ENCODE measurements at places on chromosomes 1 and 21.

DNA sequence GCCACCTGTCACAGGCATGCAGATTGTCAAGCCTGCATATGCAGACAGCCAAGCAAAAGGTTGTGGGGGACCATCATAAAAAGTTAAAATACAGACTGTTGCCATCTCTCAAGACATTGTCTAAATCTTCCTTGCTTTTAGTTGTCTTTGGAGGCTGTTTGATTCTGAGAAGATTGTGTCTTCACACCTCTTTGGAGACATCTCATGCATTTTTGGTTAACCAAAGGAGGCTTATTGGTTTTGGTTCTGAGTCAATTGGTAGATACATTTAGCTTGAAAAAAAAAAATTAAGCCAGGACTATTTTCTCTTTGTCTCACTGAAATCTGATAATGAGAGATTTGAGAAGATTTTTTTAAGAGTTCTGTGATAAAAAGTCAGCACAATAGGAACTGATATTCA is 217.6 kb downstream of the LYPLAL1 start:
- DNase-seq: no peak

- DNase-seq: no peak
Measured at GRCh38 chr1:63797056-63797726, 23.4 kb downstream of the ROR1 start.

DNA sequence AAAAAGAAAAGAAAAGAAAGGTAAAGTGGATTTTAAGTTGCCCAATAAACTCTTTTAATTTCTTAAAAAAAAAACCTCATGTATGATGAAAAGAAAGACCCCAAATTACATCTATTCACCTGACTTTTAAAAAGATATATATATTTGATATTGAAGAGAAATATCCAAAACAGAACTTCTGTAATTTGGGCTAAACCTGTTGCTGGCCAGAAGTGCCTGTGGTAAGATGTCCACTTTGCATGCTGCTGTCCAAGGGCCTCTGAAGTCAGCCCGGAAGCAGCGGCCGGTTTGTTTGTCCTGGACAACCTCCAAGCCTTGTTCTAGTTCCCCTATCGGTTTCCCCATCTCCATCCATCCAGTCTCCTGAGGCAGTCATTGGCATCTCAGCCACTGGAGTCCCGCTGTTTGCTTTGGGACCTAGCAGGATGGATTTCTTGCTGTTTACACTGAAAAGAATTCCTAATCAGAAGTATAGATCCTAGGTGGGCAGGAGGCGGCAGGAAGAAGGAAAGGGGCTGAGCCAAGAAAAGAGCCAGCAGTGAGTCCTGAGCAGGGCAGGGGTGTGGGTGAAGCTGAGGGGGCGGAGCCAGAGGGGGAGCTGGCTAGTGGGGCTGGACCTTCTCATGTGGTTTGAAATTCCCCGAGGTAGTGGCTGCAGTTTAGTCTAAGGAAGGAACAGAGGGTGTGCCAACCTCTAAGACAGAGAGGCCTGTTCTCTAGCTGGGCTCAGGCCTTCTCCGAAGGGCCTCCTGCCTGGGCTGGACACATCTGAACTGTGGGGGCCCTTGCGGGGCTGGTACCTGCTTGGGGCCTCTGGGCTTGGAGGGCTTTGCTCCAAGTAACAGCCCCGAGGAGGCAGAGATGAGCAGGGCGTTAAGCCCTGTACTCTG is 3.3 kb downstream of the NCMAP start:
- DNase-seq: no peak

- DNase-seq: no peak
Measured at GRCh38 chr1:174761901-174762585, 237.7 kb upstream of the CACYBP start.

DNA sequence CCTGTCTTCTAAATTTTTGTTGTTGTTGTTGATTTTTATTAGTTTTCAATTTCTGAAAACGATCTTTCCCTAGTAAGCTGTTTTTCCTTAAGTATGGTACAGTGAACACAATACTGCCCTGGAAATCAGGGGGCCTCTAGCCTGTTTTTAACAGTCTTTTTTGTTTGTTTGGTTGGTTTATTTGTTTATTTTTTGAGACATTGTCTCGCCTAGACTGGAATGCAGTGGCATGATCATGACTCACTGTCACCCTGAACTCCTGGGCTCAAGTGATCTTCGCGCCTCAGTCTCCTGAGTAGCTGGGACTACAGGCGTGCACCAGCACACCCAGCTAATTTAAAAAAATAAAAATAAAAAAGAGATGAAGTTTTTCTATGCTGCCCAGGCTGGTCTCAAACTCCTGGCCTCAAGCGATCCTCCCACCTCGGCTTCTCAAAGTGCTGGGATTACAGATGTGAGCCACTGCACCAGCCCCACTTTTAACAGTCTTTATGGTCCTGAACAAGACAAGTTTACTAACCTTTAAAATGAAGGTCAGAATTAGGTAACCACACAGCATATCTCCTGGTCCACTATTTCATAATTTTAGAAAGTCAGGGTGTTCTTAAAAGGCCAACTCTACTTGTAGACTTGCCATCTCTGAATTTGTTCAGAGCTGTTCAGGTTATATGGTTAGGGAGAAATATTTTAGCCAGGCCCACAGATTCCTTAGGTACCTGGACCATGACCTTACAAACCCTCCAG is 35.4 kb downstream of the TBCE start:
- no peak for DNase-seq

DNA sequence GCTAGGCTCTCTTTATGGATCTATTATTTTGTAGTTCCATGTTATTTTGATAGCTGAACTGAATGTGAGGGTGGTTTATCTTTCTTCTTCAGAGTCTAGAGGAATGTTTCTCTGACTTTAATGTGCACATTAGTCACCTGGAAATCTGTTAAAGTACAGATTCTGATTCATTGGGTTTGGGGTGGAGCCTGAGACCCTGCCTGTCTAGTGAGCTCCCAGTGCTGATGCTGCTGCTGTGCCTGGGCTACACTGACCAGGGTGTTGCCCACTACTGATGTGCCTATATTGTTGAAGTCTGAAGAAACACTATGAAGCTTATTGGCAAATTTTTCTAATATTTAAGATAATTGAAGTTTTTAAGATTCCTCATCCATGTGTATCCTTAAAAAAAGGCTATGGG is 35.9 kb downstream of the CD46 start:
- DNase-seq: no peak

GRCh38 chr1:206513312-206514111 is 6.2 kb downstream of the RASSF5 start:
- DNase-seq: no peak

GRCh38 chr1:206415942-206416341 is 54.3 kb upstream of the IKBKE start:
- DNase-seq: no peak

GRCh38 chr1:84603223-84603622 is 29.0 kb upstream of the CTBS start:
- DNase-seq: no peak

- DNase-seq: no peak
Measured at GRCh38 chr1:165842671-165843129, 15.3 kb downstream of the UCK2 start.

DNA sequence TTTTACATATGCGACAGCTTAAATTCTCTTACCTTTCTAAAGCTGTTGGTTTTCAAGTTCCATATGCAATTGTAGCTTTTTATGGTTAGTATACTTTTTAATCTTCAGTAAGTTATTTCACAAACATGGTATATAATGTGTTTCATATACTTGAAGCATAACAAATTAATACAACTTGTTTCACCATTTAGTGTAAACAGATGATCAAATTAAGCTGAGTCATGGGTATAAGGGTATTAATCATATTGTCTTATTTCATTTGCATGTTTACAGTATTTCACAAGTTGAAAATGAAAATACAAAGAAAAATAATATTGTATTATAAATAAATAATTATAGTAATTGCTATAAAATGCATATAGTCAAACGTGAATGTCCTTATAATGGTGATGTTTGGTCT is 92.1 kb downstream of the PTPRC start:
- no peak for DNase-seq

- DNase-seq: no peak
Measured at GRCh38 chr1:20216574-20216973, 30.3 kb upstream of the PLA2G2C start.

DNA sequence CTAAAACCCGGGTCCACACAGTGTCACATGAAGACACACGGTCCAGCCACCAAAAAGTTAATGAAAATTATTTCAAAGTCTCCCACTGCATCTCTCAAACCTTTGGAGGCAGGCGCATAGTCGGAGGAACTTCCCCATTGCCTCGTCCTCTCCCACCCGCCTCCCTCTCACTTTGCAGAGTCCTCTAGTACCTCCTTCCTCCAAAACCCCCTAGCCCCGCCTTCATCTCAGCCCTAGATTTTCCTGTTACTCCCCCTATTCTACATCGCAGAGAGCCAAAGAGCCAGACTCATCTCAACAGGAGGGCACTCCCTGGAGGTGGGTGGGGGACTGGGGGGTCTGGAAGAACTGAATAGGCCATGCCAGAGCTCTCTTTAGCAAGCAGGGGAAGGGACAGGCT is 79.3 kb downstream of the DISP3 start:
- DNase-seq: no peak

- DNase-seq: no peak
Measured at GRCh38 chr1:44467566-44467965, 62.5 kb downstream of the RNF220 start.

DNA sequence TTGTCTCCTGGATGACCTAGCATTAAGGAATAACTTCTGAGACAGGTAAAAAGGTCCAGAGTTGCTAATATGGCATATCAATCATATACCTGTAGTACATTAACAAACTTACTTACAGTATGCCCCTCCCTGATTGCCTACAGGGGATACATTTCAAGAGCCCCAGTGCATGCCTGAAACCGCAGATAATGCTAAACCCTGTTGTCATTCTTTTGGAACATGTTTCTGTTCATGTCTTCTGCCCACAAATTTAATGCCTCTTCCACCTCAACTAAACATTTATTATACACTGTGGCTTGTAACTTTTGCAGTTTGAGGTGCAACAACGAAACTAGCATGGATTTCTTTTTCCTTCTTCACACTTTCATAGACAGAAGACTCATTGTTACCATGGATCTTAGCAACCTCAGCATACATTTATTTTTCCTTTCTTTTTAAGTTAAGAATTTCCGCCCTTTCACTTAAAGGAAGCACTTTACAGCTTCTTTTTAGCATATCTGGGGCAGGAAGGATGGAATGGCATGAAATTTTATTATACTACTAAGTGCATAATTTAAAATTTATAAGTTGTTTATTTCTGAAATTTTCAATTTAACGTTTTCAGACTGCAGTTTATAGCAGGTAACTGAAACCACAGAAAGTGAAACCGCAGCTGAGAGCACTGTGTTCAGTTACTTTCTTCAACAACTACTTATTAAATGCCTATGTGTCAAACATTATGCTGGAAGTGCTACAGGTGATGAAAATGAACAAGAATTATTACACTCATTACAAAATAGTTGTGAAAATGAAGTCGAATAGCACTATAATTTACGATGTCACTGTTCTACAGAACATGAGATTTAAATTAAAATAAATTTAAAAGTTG is 25.3 kb downstream of the F13B start:
- DNase-seq: no peak

- no peak for DNase-seq
Measured at GRCh38 chr21:38311765-38312164, 55.0 kb downstream of the KCNJ15 start.

- no peak for DNase-seq
Measured at GRCh38 chr1:4854367-4854766, 200.0 kb downstream of the AJAP1 start.

DNA sequence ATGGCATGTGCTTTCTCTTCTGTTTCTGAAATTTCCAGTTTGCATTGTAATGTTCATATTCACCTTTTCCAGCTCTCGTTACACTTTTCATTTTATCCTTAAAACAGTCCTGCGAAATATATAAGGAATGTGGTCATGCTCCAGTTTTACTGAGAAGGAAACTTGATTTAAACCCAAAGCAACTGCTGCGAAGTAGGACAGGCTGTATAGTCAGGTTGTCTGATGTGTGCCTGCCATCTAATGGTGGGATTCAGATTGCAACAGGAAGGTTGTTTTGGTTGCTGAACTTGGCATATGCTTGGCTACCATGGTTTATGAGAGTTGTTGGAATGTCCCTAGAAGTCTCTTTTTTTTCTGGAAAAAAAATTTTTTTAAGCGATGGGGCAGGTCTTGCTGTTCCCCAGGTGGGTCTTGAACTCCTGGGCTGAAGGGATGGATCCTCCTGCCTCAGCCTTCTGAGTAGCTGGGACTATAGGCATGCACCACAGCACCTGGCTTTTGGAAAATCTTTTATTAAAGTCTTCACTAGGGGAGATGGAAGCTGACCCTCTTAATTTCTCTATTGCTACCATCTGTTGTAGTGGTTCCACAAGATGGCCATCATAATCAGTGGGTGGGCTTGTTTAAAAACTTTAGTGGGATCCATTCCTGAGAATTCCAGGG is 86.9 kb downstream of the UCK2 start:
- DNase-seq: no peak

GRCh38 chr21:23452384-23453083 is 2154.7 kb downstream of the MRPL39 start:
- DNase-seq: no peak

DNA sequence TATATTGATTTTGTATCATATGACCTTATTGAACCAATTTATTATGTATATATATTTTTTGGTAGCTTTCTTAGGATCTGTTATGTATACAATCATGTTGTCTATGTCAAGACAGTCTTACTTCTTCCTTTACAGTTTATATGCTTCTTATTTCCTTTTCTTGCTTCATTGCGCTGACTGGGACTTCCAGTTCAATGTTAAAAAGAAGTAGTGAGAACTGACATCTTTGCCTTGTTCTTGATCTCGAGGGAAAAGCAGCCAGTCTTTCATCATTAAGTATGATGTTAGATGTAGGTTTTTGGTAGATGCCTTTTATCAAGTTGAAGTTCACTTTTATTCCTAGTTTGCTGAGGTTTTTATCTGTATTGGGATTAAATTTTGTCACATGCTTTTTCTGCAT is 17.5 kb downstream of the MAN1C1 start:
- DNase-seq: no peak

All from cortex of kidney (tissue), 1 donor.